Activated T-helper 1 cell treated with anti-CD3 and anti-CD28 coated beads, Interleukin-2, amount 50 U/mL, for 16 hours (primary cell): ENCODE measurements at places on chromosomes 2 and 18.

- no peak for DNase-seq
These were observed at the start of gene LRRFIP1 for GRCh38 chr2:237627441-237628246. Gene LRRFIP1 (plus strand): TSS chr2:237627587. CDS start chr2:237627645, 58 bp downstream.

DNA sequence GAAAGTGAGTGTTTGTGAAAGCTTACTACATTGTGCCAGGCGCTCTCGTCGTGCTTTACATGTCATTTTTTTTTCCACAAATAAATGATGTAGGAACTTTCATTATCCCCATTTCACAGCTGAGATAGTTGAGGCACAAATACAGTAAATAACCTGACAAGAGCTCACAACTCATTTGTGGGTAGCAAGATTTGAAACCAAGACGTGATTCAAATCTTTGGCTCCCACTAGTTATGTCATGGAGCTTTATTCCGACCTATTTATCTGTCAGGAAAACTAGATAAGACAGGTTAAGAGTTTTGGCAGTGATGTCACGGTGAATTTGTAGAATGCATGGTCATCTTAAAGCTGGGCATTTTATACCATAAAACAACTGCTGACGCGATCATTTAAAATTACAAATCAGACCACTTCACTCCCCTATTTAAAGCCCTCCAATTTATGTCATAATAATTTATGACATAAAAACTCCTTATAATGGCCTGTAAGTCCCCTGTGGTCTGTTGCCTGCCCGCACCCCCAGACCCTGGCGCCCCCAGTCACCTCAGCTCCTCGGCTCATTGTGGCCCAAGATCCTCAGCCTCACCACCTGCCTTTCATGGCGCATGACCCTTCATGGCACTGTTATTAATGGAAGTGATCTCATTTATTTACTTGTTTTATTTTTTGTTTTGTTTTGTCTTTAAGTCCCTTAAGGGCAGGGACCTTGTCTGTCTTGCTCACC lies 678 bp upstream of the ZNF24 start:
- no peak for DNase-seq

DNA sequence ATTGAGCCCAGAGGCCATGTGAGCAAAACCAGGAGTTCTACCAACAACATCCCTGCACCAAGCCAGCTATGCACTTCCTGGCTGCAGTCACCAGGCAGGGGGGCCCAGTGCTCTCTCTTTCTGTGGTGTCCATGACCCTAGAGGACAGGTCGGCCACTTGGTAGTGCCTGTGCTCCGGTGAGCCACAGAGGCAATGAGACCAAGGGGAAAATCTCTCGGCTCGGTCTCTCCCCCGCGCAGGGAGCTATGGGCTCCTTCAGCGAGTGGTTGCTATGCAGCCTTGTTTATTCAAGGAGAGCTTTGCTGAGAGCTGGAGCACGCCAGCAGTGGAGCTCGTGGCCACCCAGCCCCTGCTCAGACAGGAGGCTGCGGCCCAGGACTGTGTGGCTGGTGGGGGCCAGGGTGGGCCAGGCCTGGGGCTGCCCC lies at the start of gene TOGARAM2:
TOGARAM2 (plus strand) TSS at position 283 of the 426 bp plus-strand sequence. CDS start 13,537 bp downstream, outside the sequence.
- no peak for DNase-seq

- no peak for DNase-seq
These were observed 115.7 kb upstream of the RBMS1 start for GRCh38 chr2:160609346-160609745.

DNA sequence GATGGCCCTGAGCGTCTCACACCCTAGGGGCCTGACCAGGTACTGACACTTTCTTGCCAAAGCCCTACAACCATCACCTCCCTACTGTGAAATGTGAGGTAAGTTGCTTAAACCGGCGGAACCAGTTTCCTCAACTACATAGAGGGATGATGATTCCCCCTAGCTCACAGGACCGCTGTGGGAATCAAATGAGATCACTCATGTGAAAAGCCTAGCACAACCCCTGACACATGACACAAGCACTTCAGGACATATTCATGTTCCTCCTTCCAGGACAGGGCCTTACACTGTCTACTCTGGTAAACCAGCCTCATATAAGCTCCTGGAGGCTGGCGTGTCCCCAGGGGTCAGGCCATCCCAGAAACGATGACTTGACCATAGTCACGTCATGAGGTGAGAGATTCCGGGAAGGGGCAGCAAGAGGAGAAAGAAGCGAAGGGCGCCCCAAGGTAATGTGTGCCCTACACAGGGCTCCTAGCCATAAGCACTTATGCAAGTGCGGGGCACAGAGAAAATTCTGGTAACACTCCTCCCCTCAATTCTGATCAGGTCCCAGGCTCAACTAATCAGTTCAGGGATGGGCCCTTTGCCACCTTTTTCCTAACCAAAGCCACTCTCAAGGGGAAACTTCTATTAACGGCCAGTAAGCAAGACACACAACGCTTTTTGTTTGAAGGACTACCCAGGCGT lies 49.5 kb downstream of the C2orf42 start:
- no peak for DNase-seq

GRCh38 chr18:568731-569130 lies 11.4 kb upstream of the CETN1 start:
- DNase-seq = no peak

DNA sequence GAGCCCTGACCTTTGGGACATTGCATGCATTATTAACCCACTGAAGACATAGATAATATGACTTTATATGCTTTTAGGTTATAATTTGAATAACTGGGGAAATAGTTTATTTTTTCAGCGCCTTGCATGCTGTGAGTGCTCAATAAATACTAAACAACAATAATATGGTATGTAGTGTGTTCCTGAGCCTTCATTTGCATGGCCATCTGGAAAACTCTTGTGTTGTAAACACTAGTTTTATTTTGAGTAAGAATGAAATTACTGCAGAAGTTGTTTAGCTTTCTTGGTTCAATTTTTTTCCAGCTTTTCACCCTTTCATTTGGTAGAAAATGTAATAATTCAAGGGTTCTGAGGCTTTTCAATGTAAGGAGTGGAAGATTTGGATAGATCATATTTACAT lies 189.3 kb upstream of the GALNT5 start:
- no peak for DNase-seq

GRCh38 chr2:104654811-104655210 lies 199.1 kb upstream of the POU3F3 start:
- no peak for DNase-seq

- no peak for DNase-seq
These were observed 296.8 kb upstream of the FBXO11 start for GRCh38 chr2:48202863-48203642.

DNA sequence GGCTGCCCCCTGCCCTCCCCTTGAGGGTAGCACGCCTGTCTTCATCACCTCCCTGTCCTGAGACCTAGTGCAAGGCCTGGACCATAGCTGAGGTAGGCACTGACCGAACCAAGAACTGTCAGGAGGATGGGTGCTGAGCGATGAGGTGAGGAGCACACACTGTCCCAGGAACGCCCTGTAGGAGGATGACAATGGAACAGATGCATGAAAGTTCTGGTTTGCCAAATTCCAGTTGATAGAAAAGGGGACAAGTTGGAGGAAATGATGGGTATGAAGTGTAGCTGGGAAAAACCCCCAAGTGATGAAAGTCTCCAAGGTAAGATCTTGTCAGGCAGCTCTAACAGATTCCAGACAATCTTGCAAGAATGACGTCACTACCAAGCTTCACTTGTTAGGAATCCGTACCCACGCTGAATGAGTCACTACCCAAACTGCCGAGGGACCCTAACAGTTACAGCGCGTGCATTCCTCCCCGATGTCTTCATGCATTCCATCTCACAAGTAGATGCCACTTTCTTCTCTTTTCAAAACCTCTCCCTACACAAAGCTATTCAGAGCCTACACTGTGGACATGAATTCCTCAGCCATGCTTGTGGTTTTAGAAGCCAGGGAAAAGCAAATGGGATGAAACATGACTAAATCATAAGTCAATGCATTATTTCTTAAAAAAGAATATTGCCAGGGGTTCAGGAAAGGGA lies 27.6 kb downstream of the MRPL33 start:
- DNase-seq = no peak

GRCh38 chr2:46461011-46461674 lies 18.2 kb upstream of the TMEM247 start:
- DNase-seq = peak; percentile 58

DNA sequence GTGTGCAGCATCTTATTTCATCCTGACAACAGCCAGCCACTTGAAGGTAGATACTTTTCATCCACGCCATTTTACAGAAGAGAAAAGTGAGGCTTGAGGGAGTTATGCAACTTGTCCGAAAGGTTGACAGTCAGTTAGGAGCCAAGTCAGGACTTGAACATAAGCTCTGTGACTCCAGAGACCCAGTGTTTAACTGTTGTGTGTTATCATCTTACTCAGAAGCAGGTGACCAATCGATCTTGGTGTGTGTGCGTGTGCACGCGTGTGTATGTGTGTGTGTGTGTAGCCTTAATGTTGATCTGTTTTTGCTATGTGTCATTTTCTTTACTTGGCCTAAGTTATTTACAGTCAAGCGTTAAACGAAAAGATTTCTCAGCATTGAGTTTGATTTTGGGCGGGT lies 22.0 kb downstream of the DRC1 start:
- DNase-seq = no peak

DNA sequence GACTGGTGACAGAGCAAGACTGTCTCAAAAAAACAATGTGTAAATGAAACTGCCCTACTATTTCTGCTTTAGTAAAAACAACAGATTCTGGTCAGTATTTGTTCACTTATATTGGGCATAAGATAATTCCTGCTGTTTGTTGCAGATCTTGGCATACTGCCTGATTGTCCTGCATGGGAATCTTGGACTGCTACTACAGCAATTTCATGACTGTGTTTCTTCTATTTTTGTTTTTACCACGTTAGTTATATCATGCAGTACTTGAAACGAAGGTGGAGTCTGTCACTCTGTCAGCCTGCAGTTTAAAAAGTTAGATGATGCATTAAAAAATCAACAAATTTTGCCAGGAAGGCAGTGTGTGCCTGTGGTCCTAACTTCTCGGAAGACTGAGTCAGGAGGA lies 14.2 kb upstream of the CLASP1 start:
- DNase-seq = no peak

- DNase-seq = no peak
These were observed 218.4 kb downstream of the CDH20 start for GRCh38 chr18:61551586-61551985.

DNA sequence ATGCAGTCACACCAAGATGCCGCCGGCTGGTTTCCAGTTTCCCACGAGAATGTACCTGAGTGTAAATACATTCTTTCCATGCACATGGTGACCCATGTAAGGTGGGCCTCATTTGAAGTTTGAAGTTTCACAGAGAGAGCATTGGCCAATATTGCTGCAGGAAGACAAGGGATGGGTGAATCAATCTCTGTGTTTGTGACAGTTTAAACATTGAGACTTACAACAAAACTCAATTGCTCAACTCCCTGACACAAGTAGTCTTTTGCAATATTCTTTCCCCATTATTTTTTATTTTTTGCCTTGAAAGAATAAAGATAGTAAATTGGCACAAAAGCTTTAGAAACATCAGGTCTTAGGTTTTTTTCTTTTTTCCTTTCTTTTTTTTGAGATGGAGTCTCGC lies 5.1 kb downstream of the SERPINB2 start:
- DNase-seq = no peak

DNA sequence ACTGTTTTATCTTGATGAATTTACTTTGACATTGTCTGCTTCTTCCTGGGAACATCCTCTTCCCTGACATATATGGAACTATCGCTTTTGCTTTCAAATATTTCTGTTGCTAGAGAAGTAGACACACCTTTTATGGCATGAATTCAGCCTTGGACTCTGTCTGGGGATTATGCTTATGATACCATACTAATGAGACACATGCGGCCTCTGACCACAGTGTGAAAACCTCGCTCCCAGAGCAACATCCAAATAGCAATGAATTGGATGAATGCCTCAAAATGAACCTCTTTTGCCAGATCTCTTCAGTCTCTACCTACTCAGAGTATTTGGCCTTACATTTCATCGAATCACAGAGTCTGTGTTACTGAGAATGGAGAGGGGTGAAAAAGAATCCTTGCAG lies 70.9 kb downstream of the PIEZO2 start:
- no peak for DNase-seq

DNA sequence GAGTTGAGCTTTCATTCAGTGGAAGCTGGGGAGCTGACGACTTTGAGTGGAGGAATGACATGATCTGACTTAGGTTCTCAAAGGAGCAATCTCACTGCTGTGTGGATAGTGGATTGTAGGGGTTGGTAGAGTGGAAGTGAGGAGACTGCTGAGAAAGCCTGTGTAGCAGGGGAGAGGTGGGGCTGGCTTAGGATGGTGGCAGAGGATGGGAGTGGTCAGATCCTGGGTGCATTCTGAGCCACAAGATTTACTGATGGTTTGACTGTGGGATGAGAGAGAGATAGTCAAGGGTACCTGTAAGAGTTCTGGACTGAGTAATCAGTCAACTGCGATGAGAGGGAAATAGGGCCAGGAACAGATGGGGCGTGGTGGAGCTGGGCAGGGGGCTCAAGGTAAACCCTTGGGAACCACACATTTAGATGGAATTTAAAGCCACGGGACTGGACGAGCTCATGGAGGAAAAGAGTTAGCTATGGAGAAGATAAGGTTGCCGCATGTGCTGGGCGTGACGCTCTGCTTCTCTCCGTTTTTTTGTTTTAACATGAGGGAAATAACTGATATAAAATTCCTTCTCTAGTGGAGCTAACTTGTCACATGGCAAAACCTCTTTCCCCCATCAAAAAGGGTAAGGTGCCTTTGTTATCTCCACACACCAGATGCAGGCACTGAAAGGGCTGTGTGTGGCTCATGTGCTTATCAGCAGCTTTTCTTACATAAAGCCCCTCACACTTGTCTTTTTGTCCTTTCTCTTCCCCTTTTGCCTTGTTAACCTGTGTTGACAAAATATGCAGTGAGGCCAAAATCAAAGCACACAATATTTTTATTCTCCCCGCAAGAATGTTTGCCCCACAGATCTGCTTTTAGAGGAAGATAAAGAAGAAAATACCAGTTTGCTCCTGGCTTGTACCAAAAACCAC lies 379.8 kb downstream of the TSN start:
- no peak for DNase-seq

GRCh38 chr2:17319090-17319489 lies 199.2 kb downstream of the RAD51AP2 start:
- no peak for DNase-seq

- no peak for DNase-seq
These were observed 35.1 kb downstream of the PMS1 start for GRCh38 chr2:189819297-189819704.

GRCh38 chr2:231575612-231576256 lies 16.9 kb upstream of the TEX44 start:
- DNase-seq = no peak

DNA sequence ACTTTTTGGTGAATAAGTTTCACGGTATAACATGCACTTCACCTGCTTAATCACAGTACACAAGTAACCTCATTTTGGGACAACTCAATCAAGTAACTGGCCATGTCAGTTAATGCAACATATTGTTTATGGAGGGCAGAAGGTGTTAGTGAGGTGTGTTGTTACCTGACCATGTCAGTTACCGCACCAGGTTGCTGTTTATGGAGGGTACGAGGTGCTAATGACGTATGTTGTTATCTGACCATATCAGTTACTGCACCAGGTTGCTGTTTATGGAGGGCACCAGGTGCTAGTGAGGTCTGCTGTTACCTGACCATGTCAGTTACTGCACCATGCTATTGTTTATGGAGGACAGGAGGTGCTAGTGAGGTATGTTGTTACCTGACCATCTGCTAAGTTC lies 135.1 kb upstream of the TPO start:
- DNase-seq = no peak

- DNase-seq = no peak
These were observed 777.6 kb upstream of the SOX11 start for GRCh38 chr2:4914551-4914950.

GRCh38 chr2:37526323-37526722 lies 145.1 kb downstream of the CDC42EP3 start:
- no peak for DNase-seq
